ENCODE measurements at places on chromosomes 1 and 21. TPM values are rescaled to one million over a fixed set of nuclear protein-coding genes. Genes with fewer than 3 reads are reported as not detected.

The ASB17 gene
- not detected for total RNA-seq

The OR2L13 gene
- not detected for total RNA-seq

The ATAD3A gene
- 39.5 TPM for total RNA-seq

The TLCD4 gene
- total RNA-seq, result 9.3 TPM

The SUSD4 gene
- 1.1 TPM for total RNA-seq

The ESRRG gene
- total RNA-seq, result not detected

The PLPP3 gene
- total RNA-seq, result 18.8 TPM
